Left renal pelvis (tissue), 4 donors: ENCODE measurements at places on chromosomes 7 and 10.

GRCh38 chr7:131844369-131844768 is 287.9 kb upstream of the PODXL start:
- DNase-seq, result no peak

DNA sequence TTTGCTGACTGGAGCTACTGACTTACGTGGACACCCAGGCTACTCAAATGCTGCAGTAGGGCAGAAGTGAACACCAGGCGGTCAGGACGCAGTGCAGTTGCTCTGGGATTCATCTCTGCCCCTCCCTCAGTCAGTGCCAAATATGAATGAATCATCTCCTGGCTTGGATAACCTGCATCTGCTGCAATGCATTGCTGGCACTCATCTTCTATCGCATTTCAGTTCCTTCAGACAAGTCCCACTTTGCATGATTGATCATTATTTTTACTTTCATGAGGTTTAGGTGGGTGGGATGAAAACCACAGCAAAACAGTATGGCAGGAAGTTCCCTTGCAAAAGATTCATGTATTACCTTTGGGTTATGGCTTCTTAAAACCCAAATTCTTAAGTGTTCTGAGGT is 224.6 kb upstream of the NRP1 start:
- no peak for DNase-seq

- DNase-seq, result no peak
Measured at GRCh38 chr7:150412016-150412415, 32.9 kb downstream of the ZNF775 start.

DNA sequence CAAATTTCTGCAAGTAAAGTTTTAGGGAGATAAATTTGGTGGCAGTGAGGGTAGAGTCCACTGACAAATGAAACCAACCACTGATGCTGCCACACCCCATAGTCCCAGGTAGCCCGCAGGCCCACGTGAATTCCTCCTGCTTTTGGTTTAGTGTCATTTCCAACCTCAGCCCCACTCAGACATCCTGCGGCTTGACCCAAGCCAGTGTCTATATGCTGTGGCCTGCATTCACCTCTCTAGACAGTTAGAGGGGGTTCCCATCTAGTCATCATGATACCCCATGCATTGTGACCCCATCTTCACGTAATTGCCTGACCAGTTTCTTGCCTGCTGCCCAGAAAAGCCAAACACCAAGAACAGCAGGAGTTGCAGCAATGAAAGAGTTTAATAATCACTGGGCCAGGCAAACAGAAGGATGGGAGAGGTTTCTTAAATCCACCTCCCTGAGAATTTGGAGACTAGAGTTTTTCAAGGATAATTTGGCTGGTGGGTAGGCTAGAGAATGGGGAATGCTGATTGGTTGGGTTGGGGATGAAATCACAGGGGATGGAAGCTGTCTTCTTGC is 332.0 kb upstream of the GALNT17 start:
- no peak for DNase-seq

DNA sequence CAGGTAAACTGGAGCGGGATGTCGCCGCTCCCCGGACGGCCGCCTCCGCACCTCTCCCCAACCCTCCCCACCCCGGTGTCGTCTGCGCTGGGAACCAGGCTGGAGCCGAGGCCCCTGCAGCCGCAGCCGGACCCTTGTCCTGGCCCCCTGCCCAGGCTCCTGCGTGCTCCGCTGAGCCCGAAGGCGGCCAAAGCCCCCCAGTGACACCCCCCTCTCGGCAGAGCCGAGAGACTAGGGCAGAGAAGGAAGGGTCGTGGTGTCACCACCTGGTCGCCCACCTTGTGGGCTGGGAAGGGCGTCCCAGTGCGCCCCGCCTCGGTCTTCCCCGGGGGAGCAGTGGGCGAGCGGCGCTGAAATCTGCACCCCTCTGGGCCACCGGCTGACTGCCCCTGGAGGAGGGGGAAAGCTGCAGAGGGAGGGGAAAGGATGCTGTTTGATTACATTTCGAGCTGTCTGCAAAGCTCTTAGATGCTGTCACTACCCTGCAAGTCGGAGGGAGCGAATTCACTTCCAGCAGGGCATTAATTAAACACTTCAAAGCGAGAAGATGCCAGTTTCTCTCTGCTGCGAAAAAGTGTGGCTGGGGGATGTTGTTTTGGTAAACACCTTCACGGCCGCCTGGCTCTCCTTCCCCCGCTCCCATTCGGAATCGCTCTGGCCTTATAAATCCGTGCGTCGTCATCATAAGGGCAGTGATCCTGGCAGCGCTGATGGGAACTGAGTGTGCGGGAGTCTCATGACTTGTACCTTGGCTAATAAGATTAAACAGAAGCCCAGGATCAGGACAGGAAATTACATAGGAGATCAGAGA is 622 bp downstream of the DYNC1I1 start:
- no peak for DNase-seq

DNA sequence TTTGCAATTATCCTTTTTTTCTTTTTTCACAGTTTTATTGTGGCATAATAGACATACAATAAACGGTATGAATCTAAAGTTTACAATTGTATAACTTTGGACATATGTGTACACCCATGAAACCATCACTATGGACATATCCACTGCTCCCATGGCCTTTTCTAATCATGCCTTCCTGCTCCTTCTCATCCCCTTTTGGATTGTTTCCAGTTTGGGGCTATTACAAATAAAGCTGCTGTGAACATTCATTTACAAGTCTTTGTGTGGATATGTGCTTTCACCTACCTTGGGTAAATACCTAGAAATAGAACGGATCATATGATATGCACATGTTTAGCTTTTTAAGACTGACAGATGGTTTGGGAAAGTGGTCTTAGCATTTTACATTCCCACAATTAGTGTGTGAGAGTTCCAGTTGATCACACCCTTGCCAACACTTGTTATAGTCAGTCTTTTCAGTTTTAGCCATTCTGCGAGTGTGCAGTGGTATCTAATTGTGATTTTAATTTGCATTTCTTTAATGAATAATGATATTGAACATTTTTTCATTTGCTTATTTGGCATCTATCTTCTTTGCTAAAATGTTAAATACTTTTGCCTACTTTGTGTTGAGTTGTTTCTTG is 120.9 kb upstream of the KAT6B start:
- no peak for DNase-seq
